ENCODE measurements at places on chromosomes 11 and 22.

GRCh38 chr11:24622262-24622661 is 125.4 kb downstream of the LUZP2 start:
- peak; percentile 4 for DNase-seq

- DNase-seq: no peak
Observed at GRCh38 chr22:28426346-28427132, 253.1 kb downstream of the TTC28 start.

DNA sequence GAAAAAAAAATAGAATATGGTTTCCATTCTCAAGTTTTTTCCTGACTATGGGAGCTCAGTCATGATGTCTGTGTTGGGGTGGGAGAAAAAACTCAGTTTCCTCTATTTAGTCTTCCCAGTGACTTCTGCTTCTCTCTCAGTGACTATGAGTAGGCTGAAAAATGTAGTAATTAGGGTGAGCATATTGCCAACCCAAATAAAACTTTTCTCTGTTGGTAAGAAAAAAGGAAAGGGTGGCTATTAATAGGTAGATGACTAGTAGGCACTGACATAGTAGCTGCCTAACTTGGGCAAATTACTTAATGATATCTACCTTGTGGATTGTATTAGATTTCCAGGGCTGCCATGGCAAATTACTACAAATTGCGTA is 34.2 kb upstream of the BIRC3 start:
- no peak for DNase-seq

GRCh38 chr11:105388006-105388405 is 221.9 kb upstream of the GRIA4 start:
- no peak for DNase-seq

GRCh38 chr11:101407324-101407723 is 176.5 kb downstream of the TRPC6 start:
- DNase-seq: no peak
